ENCODE measurements at places on chromosomes 12 and 14.

DNA sequence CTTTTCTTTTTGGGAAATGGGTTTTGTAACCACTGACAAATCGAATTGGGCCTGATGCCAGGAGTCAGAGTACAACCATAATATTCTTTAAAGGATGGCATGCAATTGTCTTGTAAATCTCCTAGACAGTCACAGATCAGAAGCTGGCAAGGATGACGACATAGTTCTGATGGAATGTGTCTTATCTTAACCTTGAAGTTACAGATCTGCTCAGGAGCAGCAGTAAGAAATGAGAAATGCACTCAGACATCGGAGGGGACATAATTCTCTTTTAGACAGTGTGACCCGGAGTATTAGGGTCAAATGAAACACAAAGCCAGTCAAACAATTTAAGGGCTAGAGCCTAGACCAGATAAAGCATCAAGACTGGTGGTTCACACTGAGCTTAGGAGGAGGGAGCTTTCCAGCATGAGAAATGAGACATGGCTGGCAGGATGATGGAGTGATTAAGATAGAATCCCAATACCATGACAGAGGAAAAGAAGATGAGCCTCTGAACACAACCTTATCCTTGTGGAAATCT is 17.5 kb downstream of the CBX5 start:
- DNase-seq = peak; percentile 46

DNA sequence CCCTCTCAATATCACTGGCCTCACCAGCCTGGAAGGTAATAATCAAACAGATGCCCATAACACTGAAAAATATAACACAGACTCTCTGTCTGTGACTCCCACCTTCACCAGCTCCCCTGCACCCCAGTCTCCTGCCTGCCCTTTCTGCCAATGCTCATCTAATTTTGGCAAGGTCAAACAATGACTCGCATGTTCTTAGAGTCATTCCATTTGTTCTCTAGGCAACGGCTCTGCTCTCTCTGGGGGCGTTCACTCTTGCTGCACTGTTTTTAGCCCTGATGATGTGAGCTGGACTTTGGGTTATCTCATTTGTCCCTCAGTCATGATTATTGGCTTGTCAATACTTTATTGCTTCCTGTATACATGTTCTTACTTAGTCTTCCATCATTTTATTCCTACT is 691.8 kb downstream of the FLRT2 start:
- no peak for DNase-seq

DNA sequence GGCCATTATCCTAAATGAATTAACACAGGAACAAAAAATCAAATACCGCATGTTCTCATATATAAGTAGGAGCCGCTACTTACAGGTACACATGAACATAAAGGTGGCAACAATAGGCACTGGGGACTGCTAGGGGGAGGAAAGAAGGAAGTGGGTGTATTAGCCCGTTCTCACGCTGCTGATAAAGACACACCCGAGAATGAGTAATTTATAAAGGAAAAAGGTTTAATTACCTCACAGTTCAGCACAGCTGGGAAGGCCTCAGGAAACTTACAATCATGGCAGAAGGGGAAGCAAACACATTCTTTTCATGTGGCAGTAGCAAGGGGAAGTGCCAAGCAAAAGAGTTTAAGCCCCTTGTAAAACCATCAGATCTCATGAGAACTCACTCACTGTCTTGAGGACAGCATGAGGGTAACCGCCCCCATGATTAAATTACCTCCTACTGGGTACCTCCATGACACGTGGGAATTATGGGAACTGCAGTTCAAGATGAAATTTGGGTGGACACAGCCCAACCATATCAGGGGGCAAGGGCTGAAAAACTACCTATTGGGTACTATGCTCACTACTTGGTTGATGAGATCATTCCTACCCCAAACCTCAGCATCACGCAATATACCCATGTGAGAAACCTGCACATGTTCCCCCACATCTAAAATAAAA is 16.4 kb upstream of the MIA2 start:
- DNase-seq = no peak

- DNase-seq = no peak
Measured at GRCh38 chr14:89841851-89842250, 112.7 kb downstream of the EFCAB11 start.

DNA sequence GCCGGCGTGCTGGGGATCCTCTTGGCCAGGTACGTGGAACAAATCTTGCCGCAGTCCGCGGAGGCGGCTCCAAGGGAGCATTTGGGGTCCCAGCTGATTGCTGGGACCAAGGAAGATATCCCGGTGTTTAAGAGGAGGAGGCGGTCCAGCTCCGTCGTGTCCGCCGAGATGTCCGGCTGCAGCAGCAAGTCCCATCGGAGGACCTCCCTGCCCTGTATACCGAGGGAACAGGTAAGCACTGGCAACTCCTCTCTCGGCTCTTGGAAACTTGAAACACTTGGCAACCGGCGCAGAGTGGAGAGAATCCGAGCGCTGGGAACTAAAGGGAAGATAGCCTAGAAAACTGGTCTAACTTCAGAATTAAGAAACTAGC is 1.7 kb downstream of the PDE3A start:
- no peak for DNase-seq

GRCh38 chr12:94146166-94146936 is 2.0 kb upstream of the PLXNC1 start:
- DNase-seq = no peak

GRCh38 chr12:21644516-21644915 is 13.1 kb downstream of the LDHB start:
- peak; percentile 67 for DNase-seq

DNA sequence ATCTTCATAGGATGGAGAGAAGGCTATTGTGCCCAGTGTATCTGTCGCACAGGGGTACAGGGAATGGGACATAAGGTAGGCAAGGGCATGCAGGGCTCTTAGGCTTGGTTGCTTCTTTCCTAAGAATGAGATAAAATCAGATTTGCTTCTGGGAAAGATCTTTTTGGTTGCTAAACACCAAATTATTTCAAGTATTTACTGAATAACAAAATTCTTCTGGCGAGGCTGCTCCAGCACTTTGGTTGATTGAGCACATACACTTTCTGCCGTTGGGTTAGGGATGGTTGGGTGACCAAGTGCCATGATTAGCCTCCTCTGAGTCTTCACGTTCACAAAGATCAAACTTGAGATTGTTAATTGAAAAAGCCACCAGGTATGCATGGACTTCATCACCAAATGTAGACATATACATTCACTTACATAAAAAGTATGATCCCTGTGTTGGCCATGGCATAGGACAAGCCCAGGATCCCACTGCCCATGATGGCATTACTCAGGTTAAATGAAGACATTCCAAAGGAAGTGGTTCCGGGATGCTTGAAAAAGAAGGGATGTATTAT is 38.2 kb downstream of the SLC38A4 start:
- DNase-seq = no peak

- no peak for DNase-seq
Measured at GRCh38 chr14:64855721-64856528, 23.8 kb downstream of the SPTB start.

DNA sequence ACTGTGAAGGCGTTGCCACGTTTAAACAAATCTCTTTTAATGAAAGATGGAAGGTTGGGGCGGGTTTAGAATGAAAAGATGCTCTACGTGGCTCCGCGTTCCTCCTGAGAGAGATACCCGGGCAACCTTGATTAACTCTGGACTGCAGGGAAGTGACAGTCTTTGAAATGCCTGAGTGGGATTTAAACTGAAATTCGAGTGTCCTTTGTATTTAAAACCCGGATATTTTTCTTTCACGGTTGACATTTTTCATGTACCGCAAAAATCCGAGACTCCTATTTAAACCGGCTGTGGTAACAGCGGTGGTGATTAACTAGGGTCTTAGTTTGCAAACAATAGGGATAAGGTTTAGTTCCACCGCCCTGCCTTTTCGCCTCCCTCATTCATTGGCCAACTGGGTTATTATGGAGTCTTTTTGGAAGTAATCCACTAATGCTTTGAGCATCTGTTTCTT is 707 bp downstream of the G2E3 start:
- DNase-seq = peak; percentile 20

- DNase-seq = no peak
Measured at GRCh38 chr14:34334329-34334728, 127.7 kb downstream of the SPTSSA start.

DNA sequence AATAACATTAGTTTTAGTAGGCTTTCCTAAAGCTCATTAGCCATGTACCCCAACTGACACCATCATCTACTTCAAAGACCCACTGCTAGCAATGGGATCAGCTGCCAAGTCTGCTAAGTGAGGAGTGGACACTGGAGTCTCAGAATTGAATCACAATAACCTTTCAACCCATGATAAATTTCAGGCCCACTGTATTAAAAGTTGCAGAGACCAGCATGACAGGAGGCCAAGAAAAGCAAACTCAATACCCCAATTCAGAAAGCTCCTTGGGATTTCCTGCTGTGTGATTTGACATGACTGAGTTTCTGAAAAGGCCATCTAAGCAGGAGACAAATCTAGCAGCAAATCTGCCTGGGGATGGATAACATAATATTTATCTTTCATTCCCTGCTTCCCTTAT is 320.7 kb downstream of the NELL2 start:
- DNase-seq = no peak

GRCh38 chr12:96237465-96238077 is 43.4 kb downstream of the ELK3 start:
- DNase-seq = peak; percentile 91

DNA sequence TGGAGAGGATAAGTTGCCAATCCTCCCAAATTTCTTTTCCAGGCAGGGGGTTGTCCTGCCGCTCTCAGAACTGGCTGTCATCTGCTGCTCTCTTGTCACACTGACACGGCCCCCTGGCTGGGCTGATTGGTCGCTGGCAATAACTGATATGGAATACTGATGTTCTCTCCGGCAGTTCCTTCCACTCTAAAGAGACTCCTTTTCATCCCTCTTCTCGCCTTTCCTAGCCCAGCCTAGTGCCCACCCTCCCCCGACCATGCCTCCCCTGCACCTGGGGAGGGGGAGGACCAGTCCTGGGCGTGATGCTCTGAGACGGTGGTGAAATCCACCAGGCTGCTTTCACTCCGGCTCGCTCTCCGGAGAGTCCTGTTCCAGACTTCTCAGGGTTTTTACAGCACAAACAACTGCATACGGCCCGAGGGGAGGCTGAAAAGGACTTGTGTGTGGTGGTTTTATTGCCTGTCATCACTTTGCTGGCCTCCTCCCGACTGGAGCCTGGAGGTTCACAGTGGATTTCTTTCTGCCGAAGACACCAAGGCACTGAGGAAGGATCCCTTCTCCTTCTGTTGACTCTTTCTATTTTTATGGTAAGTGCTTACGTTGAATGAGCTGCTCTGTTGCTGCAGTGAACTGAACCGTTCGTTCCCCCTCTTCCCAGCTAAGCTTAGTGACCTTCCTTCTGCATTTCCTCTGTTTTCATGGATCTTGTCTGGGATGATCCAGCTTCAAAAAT is at the start of gene ANO4:
ANO4 (plus strand) TSS at position 336 of the 733 bp plus-strand sequence. CDS start 107,010 bp downstream, outside the sequence.
- DNase-seq = no peak

- DNase-seq = no peak
Measured at GRCh38 chr12:110105159-110105558, 19.0 kb upstream of the IFT81 start.

DNA sequence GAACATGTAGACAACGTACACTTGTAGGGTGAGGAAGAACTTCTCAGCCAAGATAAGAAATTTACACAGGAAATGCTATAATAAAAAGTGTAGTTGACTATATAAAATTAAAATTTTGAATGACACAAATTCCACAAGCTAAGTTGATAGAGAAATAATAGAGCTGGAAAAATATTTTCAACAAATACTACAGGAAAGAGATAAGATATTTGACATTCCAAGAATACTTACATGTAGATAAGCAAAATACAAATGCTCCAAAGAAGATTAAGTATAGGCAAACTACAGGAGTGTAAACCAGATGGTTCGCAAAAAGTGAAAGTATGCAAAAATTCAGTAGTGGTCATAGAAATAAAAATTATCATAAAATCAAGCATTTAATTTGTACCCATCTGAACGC is 49.2 kb upstream of the ANP32D start:
- no peak for DNase-seq

GRCh38 chr14:54652188-54652587 is 85.3 kb downstream of the SAMD4A start:
- DNase-seq = peak; percentile 99
